Stimulated activated CD4-positive, alpha-beta T cell treated with anti-CD3 and anti-CD28 coated beads, Interleukin-15, amount 100 ng/mL, for 1 hour (primary cell): ENCODE measurements at places on chromosomes 7 and 10.

- no peak for DNase-seq
These were observed 76.0 kb upstream of the DNAAF5 start for GRCh38 chr7:650339-651031.

- no peak for DNase-seq
These were observed 54.7 kb downstream of the RBM20 start for GRCh38 chr10:110698782-110699201.

DNA sequence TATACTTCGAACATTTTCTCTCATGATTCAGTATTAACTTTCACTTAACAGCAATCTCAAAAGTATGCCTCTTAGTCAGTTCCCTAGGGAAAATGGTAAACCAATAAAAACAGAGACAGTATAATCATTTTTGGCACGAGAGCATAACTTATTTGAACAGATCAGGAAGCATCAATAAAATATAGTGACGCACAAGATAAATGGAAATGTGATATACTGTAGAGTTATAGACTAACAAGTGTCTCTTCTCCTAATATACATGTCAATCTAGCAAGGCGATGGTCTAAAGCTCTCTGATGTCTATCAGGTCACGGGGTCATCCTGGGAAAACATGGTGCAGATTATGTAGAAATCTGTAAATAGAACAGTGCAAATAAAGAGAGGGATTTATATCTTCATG, 131.6 kb downstream of the HGF start:
- DNase-seq = no peak

- no peak for DNase-seq
These were observed 96.9 kb downstream of the TRIM24 start for GRCh38 chr7:138556771-138557484.

DNA sequence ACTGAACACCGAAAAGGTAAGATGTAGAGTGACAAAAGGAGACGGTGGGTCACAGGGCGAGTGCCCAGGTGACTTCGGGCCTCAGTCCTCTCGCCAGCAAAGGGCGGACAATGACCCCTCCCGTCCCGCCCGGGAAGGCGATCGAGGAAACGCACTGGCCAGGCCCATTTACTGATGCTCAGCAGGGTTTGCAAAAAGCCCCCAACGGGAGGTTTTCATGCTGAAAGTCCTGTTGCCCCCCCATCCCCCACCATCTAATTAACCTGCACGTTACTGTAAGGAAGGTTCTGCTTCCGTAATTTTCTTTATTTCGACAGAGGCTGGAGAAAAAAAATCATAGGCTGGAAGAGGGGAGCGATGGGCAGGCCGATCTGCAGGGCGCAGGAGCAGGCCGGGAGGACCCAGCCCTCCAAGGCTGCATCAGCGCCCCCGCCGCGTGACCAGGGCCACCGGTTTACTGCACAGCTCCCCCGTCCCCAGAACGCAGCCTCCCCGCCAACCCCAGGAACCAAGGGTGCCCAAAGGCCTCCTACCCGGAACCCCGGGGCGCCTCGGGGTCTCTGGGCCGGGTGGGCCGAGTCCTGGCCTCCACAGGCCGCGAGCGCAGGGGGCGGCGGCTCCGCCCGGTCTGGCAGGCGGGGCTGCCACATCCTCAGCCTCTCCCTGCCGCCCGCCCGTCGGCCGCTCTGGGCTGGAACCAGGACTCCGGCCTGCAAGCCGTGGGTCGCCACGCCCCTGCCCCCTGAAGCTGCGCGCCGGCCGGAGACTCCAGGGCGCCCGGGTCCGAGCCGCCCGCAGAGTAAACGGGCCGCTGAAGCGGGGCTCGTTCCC, 613 bp downstream of the OAT start:
- peak; percentile 21 for DNase-seq

DNA sequence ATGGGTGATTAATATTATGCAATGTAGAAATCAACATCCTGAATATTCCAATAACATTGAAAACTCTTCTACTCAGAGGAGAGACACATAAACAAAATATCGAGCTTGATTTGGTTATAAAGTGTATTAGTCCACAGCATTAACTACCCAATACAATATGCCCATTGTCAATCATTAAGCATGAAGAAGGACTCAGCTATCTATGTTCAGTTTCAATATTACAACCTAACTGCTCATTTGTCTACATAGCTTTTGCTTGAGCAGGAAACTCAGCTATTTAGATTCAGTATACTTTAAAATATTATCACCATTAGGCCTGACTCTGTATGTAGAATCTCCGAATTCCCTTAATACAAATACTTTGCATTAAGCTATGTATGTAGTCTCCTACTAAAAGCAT, 262.6 kb downstream of the SEMA3A start:
- DNase-seq = no peak

- DNase-seq = no peak
These were observed 50.5 kb downstream of the EXOC4 start for GRCh38 chr7:133303372-133303771.

GRCh38 chr7:152588350-152588749, 87.6 kb downstream of the XRCC2 start:
- no peak for DNase-seq

GRCh38 chr10:79985481-79986072, 36.7 kb upstream of the SFTPD start:
- DNase-seq = no peak

- no peak for DNase-seq
These were observed 79.8 kb downstream of the ABI1 start for GRCh38 chr10:26780793-26781601.

GRCh38 chr7:51077987-51078370, 238.6 kb downstream of the COBL start:
- DNase-seq = no peak

GRCh38 chr7:80686576-80686975, 48.1 kb downstream of the CD36 start:
- no peak for DNase-seq

DNA sequence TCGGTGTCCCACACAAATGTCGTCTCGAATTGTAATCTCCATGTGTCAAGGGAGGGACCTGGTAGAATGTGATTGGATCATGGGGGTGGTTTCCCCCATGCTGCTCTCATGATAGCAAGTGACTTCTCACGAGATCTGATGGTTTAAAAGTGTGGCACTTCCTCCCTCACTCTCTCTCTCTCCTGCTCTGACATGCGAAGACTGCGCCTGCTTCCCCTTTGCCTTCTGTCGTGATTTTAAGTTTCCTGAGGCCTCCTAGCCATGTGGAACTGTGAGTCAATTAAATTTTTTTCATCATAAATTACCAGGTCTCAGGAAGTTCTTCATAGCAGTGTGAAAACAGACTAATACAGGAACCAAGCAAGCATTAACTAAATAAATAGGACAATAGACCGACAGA, 229.1 kb downstream of the GFRA1 start:
- DNase-seq = no peak

DNA sequence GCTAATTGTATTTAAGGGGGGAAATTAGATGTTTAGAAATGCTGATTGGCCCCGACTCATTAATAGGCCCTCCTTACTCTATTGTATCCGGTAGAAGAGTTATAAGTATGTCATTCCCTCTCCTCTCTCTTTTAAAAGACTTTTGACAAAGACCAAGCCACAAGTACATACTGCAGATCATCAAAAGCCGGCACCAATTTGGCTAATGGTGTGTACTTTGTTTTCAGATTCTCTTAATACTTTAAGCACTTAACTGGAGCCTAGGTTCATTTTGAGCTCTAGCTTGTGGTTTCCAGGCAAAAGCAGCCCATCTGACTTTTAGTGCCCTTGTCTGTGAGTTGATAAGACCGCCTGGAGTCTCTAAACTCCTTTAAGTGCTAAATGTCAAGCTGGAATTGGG, 210.0 kb upstream of the LYZL1 start:
- no peak for DNase-seq

GRCh38 chr7:143406002-143406357, 2.7 kb downstream of the EPHA1 start:
- DNase-seq = no peak

DNA sequence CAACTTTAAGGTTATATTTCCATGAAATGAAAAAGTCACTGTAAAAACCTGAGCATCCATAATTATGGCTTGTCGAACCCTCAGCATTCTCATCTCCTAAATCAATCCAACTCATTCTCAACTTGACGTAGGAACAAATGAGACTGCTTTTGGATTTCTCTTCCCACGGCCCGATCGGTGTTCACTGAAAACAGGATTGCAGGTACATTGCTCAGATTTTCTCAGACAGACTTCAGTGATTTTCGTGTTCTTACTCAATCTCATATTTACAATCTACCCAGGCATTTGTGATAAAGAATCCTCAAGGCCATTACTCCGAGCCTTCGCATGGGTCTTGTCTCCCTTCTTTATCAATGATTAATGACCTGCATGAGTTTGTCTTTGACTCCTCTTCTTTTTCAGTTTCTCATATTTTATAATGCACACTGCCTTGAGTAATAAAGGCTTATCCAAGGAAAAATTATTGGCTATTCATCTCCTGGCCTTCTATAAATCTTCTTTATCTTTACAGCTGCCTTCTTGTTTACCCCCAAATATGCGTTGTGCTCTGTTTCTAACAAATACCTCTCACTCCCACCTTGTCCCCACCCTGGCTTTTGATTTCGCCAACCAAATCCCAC, 90.4 kb upstream of the MYO3A start:
- no peak for DNase-seq

DNA sequence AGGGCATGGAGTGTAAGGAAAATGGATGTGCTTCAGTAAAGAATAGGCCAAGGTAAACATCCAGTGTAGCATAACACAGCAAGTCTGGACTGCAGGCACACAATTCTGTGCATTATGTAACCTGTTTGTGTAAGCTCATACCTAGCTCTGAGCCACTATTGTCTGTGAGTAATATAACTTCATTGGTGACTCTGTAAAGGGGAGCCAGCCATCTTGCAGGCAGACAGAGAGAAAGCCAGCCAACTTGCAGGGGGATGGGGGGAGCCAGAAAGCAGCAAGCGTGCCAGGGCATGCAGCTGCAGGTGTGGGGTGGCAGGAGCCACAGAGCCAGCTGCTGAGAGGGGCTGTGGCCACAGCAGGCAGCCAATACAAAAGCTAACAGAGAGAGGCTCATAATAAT, 449.2 kb downstream of the IPMK start:
- DNase-seq = no peak

- DNase-seq = no peak
These were observed 188.0 kb downstream of the GRID1 start for GRCh38 chr10:86178401-86179152.

DNA sequence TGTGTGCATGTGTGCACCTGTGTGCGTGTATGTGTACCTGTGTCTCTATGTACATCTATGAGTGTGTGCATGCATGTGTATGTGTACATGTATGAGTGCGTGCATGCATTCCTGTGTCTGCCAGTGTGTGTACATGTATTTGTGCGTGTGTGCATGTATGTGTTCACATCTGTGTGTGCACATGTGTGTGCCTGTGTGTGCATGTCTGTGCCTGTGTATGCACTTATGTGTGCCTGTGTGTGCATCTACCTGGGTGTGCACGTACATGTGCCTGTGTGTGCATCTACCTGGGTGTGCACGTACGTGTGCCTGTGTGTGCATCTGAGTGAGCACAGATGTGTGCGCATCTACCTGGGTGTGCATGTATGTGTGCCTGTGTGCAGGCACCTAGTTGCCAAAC, 102.2 kb upstream of the DIP2C start:
- DNase-seq = no peak
